ENCODE measurements at places on chromosomes 4 and X. TPM values are rescaled to one million over a fixed set of nuclear protein-coding genes. Genes with fewer than 3 reads are reported as not detected.
A peak's percentile ranks its signal among the peaks of the same experiment; 100 is the strongest.

- H3K4me3 ChIP-seq: no peak overlapping the region
- H3K27me3 ChIP-seq: no peaks in the 10 kb centered on the region
- no peaks in the 10 kb centered on the region for H3K36me3 ChIP-seq
- H3K4me1 ChIP-seq: peaks cover 3% of the 10 kb centered on the region
- no peak for DNase-seq
- no peak overlapping the region for H3K27ac ChIP-seq
Observed at GRCh38 chr4:168618577-168619265, 121.9 kb downstream of the PALLD start.

GRCh38 chr4:182808673-182809416 lies 108.3 kb downstream of the DCTD start:
- H3K27me3 ChIP-seq: peaks cover 3% of the 10 kb centered on the region
- DNase-seq: no peak
- H3K36me3 ChIP-seq: no peaks in the 10 kb centered on the region

- H3K4me3 ChIP-seq: no peak overlapping the region
- no peaks in the 10 kb centered on the region for H3K27me3 ChIP-seq
- H3K36me3 ChIP-seq: no peaks in the 10 kb centered on the region
- no peak for DNase-seq
- H3K27ac ChIP-seq: no peak overlapping the region
- H3K4me1 ChIP-seq: peaks cover 3% of the 10 kb centered on the region
Observed at GRCh38 chr4:164706675-164707074, 47.3 kb upstream of the SMIM31 start.

DNA sequence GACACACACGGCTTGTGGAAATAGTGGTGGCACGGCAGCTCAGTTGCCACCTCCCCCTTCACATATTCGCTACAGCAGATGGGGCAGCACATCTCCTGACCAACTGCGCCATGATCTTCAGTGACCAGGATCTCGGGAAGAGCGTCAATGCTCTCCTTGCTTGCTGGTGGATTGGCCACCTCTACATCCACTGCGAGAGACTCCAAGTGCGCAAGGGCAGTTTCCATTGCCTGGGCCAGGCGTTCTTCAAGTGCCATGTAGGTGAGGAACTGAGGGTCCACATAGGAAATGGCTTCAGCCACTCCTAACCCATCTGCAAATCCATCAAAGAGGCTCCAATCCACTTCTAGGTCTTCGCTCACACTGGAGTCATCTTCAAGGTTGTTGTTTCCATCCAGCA lies 3.9 kb downstream of the PJA1 start:
- 0 out of 2 replicates have a peak, but pooled peaks cover 3% of the 10 kb centered on the region for H3K4me1 ChIP-seq
- peaks cover 11% of the 10 kb centered on the region for H3K36me3 ChIP-seq
- H3K4me3 ChIP-seq: no peak overlapping the region

DNA sequence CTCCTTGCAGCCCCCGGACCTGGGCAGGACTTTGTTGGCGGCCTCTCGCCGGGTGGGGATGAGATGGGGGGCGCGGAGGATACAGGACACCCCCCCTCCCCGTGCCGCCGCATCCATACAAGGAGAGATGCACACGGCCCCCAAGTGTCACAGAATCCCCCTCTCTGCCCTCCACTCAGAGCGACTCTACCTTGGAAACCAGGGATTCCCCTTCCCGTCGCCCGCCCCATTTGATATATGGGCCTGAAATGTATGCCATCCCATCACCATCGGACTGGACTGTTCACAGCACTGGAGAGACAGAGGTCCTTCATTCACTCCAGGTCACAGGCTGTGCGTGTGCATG lies 426 bp downstream of the PORCN start:
- no peaks in the 10 kb centered on the region for H3K36me3 ChIP-seq
- H3K27me3 ChIP-seq: no peaks in the 10 kb centered on the region
- peak overlapping the region; percentile 60 for H3K4me3 ChIP-seq
- peaks cover 5% of the 10 kb centered on the region for H3K4me1 ChIP-seq

Gene RTL3
- not detected for polyA plus RNA-seq

GRCh38 chr4:24053934-24054333 lies 164.1 kb upstream of the PPARGC1A start:
- no peak overlapping the region for H3K27ac ChIP-seq
- H3K4me1 ChIP-seq: no peaks in the 10 kb centered on the region
- no peaks in the 10 kb centered on the region for H3K36me3 ChIP-seq
- no peak overlapping the region for H3K4me3 ChIP-seq
- DNase-seq: no peak
- H3K27me3 ChIP-seq: no peaks in the 10 kb centered on the region

DNA sequence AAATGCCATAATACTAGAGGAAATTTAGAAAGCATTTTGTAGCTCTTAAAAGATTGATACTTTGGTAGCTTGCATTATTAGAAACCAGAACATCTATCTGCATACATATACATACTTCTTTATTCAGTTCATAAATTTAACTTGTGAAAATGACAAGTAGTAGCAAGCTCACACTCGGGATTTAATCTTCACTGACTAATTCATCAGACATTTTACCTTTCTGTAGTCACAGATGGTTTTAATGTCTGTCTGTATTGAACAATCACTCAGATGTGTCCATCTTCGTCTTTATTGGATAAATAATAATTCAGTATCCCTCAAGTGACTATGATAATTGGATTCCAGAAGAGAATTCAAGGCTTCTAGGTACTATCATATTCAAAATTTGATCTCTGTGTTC lies 232.3 kb downstream of the TENM3 start:
- no peaks in the 10 kb centered on the region for H3K4me1 ChIP-seq
- H3K27me3 ChIP-seq: no peaks in the 10 kb centered on the region

Gene PLP2
- polyA plus RNA-seq: 25.6 TPM

Gene NSG1
- polyA plus RNA-seq: 60.0 TPM

Gene MBNL3
- polyA plus RNA-seq: 3.8 TPM

DNA sequence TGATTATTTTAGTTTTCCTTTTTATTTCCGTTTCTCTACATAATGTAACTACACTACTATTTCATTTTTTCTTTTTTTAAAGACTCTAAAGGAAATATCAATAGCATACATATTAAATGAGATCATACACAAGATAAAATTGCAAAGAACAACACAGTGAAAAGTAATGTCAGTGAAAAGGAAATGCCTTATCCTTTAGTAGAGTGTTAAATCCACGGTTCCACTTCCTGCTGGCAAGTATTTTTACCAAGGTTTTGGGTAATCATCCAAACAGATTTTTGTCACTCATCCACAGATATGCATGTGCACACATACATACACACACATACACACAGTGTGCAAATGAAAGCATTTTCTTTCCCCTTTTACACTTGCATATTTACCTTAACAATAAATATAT lies 548.9 kb downstream of the PPP4R3C start:
- no peak overlapping the region for H3K27ac ChIP-seq
- no peak overlapping the region for H3K4me3 ChIP-seq
- no peaks in the 10 kb centered on the region for H3K27me3 ChIP-seq
- no peaks in the 10 kb centered on the region for H3K4me1 ChIP-seq
- H3K36me3 ChIP-seq: no peaks in the 10 kb centered on the region

GRCh38 chr4:187903106-187903505 lies 92.5 kb upstream of the ZFP42 start:
- no peak for DNase-seq
- no peak overlapping the region for H3K27ac ChIP-seq
- H3K27me3 ChIP-seq: no peaks in the 10 kb centered on the region
- H3K4me1 ChIP-seq: no peaks in the 10 kb centered on the region
- H3K4me3 ChIP-seq: no peak overlapping the region

DNA sequence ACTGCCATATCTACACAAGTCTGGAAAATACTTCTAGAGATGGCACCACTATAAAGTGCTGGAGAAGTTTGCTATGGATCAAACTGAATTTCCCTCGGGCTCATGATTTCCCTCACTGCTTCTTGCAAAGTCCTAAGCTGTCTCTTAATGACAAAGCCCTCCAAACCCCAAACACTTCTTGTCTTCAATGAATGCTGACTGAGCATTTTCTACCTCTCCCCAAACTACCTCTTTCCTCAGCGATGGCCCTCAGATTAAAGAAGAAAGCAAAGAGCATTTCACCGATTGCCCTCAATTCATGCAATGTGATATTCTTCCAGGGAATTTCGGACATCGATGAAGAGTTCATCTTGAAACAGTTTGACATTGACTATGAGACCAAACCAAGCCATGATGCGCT lies 19.7 kb downstream of the FAM47E start:
- no peak for DNase-seq
- H3K4me1 ChIP-seq: no peaks in the 10 kb centered on the region
- no peaks in the 10 kb centered on the region for H3K27me3 ChIP-seq
- H3K36me3 ChIP-seq: no peaks in the 10 kb centered on the region

DNA sequence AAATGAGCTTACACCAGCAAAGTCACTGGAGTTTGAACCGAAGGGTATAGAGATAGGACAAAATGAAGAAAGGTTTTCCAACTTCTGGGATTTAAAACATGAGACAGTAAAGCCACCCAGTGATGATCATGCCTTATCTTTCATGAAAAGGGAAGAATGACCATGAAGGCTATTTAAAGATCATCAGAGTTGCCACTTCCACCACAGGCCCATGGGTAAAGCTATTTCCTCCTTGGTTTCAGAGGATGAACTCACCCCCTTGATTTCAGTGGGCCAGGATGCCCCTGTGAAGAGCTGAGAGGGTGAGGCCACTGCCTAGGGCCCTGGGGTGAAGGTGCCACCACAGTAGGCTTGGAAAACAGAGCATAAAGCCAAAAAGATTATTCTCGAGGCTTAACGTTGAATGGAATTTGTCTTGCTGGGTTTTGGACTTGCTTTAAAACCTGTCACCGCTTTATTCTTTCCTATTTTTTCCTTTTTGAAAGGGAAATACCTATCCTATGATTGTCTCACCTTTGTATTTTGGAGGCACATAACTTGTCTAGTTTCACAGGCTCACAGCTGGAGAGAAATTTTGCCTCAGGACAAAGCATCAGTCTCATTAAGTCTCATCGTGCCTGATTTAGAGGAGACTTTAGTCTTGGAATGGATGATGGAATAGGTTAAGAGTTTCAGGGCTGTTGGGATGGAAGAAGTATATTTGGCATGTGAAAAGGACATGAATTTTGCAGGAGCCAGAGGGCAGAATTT lies 254.0 kb downstream of the SNCA start:
- no peak for DNase-seq
- H3K4me3 ChIP-seq: no peak overlapping the region

- no peaks in the 10 kb centered on the region for H3K4me1 ChIP-seq
- H3K27ac ChIP-seq: no peak overlapping the region
- DNase-seq: no peak
- no peaks in the 10 kb centered on the region for H3K36me3 ChIP-seq
Observed at GRCh38 chr4:7379719-7380118, 55.0 kb downstream of the PSAPL1 start.

GRCh38 chr4:36256398-36256891 lies 12.1 kb upstream of the ARAP2 start:
- no peak overlapping the region for H3K4me3 ChIP-seq
- H3K27ac ChIP-seq: no peak overlapping the region
- no peaks in the 10 kb centered on the region for H3K27me3 ChIP-seq
- H3K36me3 ChIP-seq: no peaks in the 10 kb centered on the region
- no peaks in the 10 kb centered on the region for H3K4me1 ChIP-seq
- DNase-seq: no peak

- no peaks in the 10 kb centered on the region for H3K27me3 ChIP-seq
- no peaks in the 10 kb centered on the region for H3K4me1 ChIP-seq
- H3K36me3 ChIP-seq: no peaks in the 10 kb centered on the region
- H3K27ac ChIP-seq: no peak overlapping the region
- DNase-seq: no peak
Observed at GRCh38 chrX:141443922-141444321, 140.6 kb downstream of the SPANXA1 start.

GRCh38 chr4:185600801-185601434 lies 65.6 kb upstream of the PDLIM3 start:
- no peaks in the 10 kb centered on the region for H3K4me1 ChIP-seq
- H3K27me3 ChIP-seq: no peaks in the 10 kb centered on the region
- no peak overlapping the region for H3K4me3 ChIP-seq
- no peak for DNase-seq
- H3K36me3 ChIP-seq: no peaks in the 10 kb centered on the region

- H3K4me1 ChIP-seq: no peaks in the 10 kb centered on the region
- DNase-seq: no peak
- H3K36me3 ChIP-seq: 0 out of 2 replicates have a peak, but pooled peaks cover 2% of the 10 kb centered on the region
- H3K27ac ChIP-seq: no peak overlapping the region
Observed at GRCh38 chrX:1263600-1263999, 5.0 kb upstream of the CSF2RA start.

- H3K4me1 ChIP-seq: no peaks in the 10 kb centered on the region
- no peak overlapping the region for H3K27ac ChIP-seq
- no peaks in the 10 kb centered on the region for H3K27me3 ChIP-seq
- H3K36me3 ChIP-seq: peaks cover 60% of the 10 kb centered on the region
- DNase-seq: no peak
- H3K4me3 ChIP-seq: no peak overlapping the region
Observed at GRCh38 chr4:94232519-94232918, 24.9 kb downstream of the SMARCAD1 start.

Gene MTMR8
- 0.77 TPM for polyA plus RNA-seq

Gene ADGRA3
- 24.1 TPM for polyA plus RNA-seq

DNA sequence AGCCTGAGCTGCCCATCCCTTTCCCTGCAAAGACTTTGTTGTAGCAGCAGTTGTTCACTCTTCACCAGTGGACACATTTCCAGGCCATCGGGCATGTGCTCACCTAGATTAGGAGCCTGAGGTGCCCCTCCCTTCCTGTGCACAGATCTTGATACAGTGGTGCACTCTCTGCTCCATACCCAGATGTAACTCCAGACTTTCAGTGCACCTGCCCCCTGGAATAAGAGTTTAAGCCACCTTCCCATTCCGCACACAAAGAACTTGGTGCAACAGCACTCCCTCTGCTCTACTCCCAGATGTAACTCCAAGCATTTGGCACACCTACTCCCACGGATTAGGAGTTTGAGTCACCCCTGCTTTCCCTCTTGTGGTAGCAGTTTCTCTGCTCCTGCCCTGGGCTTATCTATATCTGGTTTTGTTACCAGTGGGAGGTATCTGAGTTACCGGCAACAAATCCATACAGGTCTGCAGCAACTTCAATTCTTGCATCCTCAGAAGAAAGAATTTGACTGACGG lies 36.0 kb upstream of the PLK4 start:
- DNase-seq: no peak
- no peak overlapping the region for H3K4me3 ChIP-seq
- H3K4me1 ChIP-seq: no peaks in the 10 kb centered on the region
- H3K27me3 ChIP-seq: no peaks in the 10 kb centered on the region

- no peak for DNase-seq
- H3K27me3 ChIP-seq: no peaks in the 10 kb centered on the region
- H3K4me1 ChIP-seq: no peaks in the 10 kb centered on the region
- no peak overlapping the region for H3K4me3 ChIP-seq
Observed at GRCh38 chrX:15755091-15755490, 17.0 kb downstream of the CA5B start.

GRCh38 chr4:53929955-53930798 lies 134.2 kb downstream of the CHIC2 start:
- no peaks in the 10 kb centered on the region for H3K27me3 ChIP-seq
- H3K4me1 ChIP-seq: no peaks in the 10 kb centered on the region
- H3K4me3 ChIP-seq: no peak overlapping the region
- peak; percentile 65 for DNase-seq
- H3K36me3 ChIP-seq: no peaks in the 10 kb centered on the region
- no peak overlapping the region for H3K27ac ChIP-seq

All from H1 (cell line).